Central memory CD4-positive, alpha-beta T cell (primary cell): ENCODE measurements at places on chromosomes 16 and 17.

DNA sequence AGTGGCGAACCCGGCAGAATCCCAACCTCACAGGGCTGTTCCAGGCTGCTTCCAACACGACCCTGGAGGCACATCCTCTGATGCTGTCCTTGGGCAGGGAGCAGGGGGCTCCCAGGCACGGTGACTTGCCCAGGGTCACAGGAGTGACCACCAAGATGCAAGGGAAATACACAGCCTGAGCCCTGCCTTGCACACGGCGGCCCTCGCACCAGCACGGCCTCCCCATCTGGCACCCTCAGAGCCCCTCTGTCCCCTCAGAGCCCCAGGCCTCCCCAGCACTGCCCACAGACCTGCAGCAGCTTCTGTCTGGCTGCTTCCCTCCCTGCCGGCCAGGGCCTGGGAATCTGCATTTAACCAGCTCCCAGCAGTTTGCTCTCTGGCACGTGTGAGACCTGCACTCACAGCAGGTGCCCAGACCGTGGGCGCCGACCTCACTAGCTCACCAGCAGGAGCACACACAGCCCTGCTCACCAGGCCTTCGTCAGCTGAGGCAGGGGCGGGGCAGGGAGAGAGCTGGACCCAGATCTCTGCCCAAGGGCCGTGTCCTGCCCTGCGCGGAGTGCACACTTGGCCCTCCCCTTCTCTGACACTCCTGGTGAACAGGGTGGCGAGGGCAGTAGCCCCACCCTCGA is 29.7 kb upstream of the ZC3H18 start:
- DNase-seq, result no peak

DNA sequence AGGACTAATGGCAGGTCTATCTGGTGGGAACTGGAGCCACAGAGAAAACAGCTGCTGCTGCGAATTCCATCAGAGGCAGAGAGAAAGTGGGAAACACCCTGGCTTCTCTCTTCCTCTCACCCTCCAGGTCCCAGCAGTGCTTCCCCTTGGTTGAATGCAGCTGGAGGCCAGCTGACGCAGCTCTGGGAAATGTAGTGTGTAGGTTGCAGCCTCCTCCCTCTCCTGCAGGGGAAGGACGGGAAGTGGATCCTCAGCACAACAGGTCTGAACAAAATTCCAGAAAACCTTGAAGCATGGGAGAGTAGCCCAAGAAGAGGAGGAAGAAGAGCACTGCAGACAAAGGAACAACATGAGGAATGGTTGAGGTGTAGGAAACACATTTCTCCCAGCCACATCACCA is 67.8 kb upstream of the MMP2 start:
- DNase-seq, result no peak

DNA sequence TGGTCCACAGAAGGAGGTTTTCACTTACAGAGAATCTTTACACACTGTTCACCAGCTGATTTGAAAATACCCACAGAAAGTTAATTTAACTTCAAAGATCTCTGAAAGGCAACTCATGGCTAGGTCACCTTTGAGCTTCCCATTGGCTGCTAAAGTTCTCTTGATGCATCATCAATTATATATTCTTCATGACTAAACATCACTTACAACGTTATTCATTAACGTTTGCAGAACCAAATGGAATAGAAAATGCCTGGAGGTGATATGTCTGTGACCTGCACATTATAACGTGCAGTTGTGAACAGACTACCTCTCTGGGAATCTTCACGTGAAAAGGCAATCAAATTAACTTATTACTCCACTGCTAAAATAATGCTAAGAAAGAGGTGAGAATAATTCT is 238.5 kb downstream of the ZFHX3 start:
- no peak for DNase-seq

DNA sequence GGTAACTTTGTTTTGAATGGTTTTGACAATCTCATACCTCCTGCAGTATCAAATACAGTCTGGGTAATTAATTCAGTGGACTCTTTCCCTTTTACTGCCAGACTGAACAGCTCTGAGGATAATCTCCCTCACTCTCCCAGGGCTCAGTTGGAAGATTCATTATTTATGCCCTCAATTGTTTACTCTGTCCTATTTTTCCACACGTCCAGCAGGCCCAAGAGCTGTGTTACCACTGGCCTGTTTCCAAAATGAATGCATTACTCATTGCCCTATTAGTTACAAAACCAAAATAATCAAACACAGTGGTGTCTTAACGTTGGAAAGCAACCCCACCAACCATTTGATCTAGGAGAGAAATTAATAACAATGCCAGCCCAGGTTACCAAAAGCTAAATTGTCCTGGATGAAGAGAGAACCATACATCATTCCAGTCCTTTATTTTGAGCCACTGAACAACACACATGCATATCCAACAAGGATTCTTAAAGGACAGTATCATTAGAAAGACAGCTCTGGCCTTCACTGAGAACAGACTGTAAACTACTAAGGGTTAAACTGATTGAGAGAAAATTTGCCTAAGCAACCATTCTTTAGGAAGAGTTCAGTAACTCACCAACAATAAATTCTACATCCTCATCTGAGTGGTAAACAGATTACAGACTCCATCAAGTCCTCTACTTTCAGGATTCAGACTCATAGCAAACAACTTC is 34.5 kb downstream of the FAM222B start:
- DNase-seq, result no peak

DNA sequence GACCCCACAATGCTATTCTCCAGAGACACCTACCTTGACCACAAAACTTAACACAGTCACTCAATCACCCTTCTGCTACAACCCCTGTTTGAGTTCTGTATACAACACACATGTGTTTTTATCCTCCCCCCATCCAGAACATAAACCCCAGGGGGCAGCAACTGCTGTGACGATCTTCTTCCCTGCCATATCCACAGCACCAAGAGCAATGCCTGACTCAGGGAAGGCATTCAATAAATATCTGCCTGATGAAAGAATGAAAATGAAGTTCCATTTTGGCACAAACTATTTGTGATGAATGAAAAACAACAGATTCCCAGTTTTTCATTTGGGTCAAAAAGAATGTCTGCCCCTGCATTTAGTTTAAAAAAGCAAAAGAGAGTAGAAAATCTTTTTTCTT is 27.0 kb downstream of the ASIC2 start:
- DNase-seq, result no peak

- DNase-seq, result no peak
These were observed 1.6 kb downstream of the XYLT1 start for GRCh38 chr16:17469011-17469740.

GRCh38 chr16:12818326-12818725 is 14.6 kb upstream of the CPPED1 start:
- DNase-seq, result no peak

DNA sequence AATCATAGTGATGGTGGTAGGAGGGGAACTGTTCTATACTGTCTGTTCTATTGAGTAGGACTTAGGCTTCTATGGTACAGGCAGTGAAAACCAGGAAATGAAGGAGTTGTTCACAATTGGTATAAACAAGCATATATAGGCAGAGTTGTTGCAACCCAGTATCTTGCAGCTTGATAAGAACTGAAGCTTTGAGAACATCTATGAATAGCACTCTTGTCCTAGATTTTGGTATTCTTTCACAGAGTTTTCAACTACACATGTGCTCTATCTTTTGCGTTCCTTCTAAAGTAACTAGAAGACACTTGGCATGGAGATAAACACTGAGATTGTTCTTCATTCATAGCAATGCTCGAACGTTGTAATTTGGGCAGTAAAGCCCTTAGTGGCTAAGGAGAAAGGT is 91.8 kb downstream of the KCNJ2 start:
- DNase-seq, result no peak
